ENCODE measurements at places on chromosomes 13 and 19.

- no peak for DNase-seq
These were observed 15.0 kb upstream of the CLN5 start for GRCh38 chr13:76976929-76977328.

DNA sequence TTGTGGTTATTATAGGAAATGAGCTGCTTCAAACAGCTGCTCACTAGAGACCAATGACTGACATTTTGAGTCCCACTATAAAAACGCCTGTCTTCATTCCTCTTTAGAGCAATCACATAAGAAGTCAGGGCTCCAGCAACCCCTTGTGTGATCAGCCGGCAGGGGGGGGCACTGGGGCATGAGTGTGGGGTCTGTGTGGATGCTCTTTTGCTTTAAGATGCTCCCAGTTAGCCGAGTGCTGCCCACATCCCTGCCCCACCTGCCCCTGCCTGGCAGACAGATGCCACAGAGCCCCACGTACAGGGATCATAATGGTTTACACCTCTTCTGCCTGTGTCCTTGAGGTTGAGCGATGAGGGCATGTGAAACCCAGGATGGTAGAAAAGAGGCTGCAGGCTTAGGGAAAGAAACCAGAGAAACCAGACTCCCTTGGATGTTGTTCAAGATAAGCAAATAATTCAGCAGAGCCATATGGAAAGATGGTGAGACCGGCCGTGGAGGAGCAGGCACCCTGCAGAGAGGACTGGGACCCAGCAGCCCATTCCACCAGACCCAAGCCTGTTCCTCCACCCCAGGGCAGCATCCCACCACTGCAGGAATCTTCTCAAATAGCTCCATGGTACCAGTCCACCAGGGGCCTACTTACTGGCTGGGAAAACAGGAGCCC lies 55.4 kb downstream of the CHST8 start:
- no peak for DNase-seq

DNA sequence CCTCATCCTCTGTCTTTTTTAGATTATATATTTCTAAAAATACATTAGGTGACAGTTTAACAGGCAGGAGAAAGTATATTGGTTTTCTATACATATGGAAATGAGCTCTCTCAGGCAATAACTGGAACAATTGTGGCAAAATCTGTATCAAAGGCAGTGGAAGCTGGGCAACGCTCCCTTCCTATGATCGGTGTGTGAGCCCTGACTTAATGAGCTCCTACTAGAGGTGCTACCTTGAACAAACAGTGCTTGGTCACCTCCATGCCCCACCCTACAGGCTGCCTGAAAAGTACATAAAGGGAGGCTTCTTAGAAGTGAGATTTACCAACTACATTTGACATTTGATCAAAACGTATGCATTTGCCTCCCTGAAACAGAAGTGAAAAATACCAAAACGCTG lies 185.3 kb downstream of the EFNB2 start:
- no peak for DNase-seq

DNA sequence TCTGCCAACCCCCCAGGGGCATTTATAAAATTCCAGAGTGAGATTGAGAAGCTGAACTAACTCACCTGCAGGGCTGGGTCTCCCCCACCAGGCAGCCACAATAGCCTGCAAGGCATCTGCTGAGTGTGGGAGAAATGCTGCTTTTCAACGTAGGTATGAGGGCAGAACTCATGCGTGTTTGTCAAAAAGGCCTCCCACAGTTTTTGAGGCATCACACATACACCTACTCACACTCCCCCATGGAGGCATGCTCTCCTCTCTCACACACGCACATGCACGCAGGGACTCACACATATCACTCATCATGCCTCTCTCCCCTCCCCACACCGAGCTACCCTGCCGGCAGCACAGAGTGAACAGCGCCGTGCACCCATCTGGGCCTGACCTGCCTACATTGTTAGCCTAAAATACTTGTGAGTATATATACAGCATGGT lies 390.5 kb downstream of the FGF9 start:
- DNase-seq = no peak

DNA sequence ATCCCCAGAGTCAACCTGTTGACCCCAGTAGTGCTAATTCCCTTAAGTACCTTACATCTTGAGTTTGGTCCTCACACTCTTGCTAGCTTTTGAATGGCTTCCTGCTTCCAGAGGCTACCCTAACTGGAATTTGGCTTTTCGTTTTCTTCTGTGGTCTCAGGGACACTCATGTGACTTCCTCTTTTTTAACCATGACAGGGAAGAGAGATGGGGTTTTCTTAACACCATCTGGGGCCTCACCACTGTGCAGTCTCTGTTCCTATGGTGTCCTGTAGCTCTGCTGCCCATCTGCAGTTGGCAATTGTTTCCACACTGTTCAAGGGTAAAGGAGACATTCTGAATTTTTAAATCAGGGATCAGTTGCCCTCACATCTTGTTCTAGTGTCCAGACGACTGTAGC lies 66.7 kb downstream of the SLC10A2 start:
- no peak for DNase-seq

DNA sequence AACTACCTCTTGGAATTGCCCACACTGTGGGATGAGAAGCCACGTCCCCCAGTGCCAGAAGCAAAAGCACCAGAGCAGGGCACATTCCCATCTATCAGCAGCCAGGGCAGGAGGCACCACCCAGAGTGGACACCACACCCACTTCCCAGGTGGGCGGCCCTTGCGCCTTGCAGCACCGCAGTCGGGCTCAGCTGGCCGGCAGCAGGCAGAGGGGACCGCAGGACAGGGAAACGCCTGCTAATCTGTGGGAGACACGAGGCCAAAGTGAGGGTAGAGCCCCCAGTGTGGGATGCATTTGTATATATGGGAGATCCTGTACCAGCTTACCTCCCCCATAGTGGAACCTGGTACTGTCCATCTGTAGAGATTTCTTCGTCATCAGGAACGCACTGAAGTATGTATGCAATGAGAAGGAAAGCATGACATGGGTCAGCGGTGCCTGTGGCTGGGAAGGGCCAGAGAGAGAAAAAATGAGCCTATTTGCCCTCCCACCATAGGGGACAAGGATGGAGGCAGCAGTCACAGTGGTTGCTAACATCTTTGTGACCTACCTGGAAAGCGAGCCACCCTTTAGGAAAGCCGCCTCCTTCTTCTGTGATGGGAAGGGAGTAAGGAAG lies 30.9 kb upstream of the NPAS1 start:
- no peak for DNase-seq

DNA sequence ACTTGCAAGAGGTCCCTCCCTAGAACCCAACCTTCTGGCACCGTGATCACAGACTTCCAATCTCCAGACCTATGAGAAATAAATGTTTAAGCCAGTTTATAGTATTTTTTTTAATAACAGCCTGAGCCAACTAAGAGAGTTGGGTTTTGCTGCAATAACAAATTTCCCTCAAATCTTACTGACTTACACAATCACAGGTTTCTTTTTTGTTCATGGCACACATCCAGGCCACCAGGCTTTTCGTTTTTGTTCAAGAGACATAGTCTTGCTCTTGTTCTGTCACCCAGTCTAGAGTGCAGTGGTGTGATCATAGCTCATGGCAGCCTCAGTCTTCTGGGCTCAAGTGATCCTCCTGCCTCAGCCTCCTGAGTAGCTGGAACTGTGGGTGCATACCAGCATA lies 2.0 kb upstream of the SELENOV start:
- no peak for DNase-seq

- DNase-seq = peak; percentile 30
These were observed 283.8 kb downstream of the DCT start for GRCh38 chr13:94195715-94196114.

DNA sequence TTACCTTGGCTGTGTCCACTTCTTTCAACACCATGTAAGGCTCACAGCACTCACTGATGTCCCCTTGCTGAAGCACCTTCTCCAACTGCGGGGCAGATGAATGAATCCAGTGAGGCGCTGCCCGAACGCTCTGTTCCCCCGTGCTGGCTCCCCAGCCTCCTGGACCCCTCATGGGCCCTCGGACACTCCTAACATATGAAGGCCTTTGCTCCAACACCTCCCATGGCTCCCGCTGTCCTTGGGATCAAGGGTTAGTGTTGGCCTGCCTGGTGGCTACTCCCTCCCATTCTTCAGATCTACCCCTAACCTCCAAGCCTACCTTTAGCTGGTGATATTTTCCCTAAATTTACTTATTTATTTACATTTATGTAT lies 4.4 kb downstream of the ANGPTL8 start:
- DNase-seq = no peak

DNA sequence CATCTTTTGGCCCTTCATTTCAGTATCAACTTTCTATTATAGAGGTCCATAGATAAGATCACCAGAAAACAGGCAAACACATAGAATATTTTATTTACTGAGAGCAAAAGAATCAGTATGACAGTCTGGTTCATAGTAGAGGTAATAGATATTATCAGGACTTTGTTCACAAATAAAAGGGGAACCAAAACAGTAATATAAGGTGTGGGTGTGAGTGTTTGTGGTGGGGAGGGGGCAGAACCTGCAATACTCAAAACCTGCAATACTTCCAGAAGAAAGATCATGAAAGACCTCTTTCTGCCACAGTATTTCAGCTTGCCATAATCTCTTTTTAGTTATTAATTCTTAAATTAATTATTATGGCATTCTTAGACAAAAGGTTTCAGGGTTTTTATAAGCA lies 578.7 kb upstream of the SLITRK1 start:
- no peak for DNase-seq

GRCh38 chr13:97257800-97258799 lies 36.0 kb downstream of the MBNL2 start:
- peak; percentile 58 for DNase-seq

- DNase-seq = no peak
These were observed 145.1 kb downstream of the PCCA start for GRCh38 chr13:100234006-100234405.

- no peak for DNase-seq
These were observed 2.7 kb downstream of the EGLN2 start for GRCh38 chr19:40801426-40802299.

- DNase-seq = peak; percentile 86
These were observed 1.1 kb upstream of the KCTD15 start for GRCh38 chr19:33795370-33796163.

GRCh38 chr19:7900401-7900870 lies 3.2 kb upstream of the MAP2K7 start:
- no peak for DNase-seq

DNA sequence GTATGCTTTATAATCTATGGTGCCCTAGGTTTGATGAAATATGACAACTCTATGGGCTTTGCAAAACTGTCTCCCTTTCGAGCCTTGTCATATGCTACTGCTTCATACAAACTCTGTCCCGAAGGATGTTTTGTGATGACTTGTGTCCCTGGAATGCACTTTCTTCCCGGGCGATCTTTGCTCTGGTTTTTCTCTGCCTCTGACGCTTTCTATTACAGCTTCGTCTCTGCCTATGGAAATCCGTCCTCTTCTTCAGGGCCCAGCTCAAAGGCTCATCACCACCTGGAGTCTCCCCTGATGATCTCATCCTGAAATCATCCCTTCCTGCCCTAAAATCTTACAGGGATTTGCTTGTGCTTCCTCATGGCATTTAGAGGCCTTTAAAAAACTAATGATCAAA lies 191.5 kb upstream of the KL start:
- DNase-seq = peak; percentile 34

DNA sequence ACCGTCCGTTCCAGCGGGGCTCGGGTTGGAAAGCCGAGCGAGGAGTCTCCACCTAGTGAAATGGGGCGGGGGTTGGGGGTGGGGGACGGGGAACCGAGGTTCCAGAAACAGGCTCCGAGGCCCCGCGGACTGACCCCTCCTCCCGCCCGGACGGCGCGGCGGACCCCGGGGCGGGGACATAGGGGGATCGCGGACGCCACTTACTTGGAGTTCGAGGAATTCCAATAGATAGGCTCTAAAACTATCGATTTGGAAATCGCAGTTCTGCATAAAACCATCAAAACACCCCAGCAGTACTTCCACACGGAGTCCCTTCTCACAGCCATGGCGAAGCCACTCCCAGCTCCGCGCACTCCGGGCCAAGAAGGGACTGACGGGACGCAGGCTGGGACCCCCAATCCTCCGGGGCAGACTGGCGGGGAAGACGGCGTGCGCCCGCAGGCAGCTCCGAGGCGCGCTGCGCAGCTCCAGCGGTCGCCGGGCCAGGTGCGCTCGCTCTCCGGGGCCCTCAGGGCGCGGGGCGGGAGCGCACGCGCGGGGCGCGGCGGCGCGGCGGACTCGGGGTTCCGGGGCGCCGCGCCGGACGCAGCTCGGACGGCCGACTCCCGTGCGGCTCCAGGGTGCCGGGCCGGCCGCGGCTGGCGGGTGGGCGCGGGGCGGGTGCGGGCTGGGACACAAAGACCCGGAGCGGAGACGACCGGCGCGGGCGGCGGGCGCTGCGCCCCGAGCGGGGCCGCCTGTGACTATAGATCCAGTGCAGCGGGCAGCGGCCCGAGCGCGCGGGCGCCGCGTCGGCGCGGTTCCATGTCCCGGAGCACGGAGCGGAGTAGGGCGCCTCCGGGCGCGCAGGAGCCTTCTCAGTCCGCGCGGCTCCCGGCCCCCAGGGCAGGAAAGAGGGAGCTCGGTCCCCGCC lies 567 bp downstream of the EFNB2 start:
- peak; percentile 51 for DNase-seq

DNA sequence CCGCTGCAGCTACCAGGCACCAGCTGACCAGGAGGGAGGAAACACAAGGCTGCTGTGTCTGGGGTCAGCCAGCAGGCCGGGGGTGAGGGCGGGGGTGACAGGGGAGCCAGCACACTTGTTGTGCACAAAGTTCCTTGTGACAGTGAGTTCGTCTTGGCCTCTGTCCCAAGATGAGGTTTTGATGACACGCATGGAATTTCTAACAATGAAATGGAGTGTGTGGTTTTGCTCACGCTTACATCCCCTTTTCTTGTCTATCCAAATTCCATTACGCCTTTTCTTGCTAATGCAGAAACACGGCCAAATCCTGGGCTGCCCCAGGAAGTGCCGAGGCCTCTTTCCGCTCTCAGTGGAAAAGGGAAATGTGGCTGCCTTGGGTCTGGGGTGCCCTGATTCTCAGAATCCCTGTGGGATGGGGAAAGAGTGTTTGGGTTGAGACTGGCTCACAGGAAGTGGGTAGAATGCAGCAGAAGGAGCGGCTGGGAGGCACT lies 73.8 kb downstream of the GADD45B start:
- no peak for DNase-seq

DNA sequence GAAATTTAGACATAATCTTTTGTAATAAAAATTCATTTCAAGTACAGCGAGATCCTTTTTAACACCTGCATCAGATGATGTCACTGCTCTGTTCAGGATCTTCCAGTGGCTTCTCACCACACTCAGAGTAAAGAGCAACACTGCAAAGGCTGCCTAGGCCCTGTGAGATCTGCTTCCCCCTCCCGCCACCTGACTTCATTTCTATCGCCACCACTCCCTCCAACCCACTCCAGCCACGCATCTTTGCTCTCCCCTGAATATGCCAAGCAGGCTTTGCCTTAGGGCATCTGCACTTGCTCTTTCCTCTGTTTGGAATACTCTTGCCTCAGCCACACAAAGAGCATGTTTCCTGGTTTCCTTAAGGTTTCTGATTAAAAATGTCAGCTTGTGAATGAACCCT lies 58.3 kb downstream of the MBNL2 start:
- no peak for DNase-seq

- peak; percentile 100 for DNase-seq
These were observed at the start of gene DPF1 for GRCh38 chr19:38224014-38224862. Gene DPF1, minus strand, starts transcription at chr19:38224222. Its CDS starts 80 bp downstream, at chr19:38224142.

- DNase-seq = no peak
These were observed 28.3 kb downstream of the PIP5K1C start for GRCh38 chr19:3671680-3672574.

GRCh38 chr13:69721631-69722030 lies 386.0 kb upstream of the ATXN8OS start:
- no peak for DNase-seq

Measured in H54 (cell line).